Mesothelial cell of epicardium (in vitro differentiated cells): ENCODE measurements at places on chromosomes 12 and 14. TPM values are rescaled to one million over a fixed set of nuclear protein-coding genes. Genes with fewer than 3 reads are reported as not detected.
A peak's percentile ranks its signal among the peaks of the same experiment; 100 is the strongest.

DNA sequence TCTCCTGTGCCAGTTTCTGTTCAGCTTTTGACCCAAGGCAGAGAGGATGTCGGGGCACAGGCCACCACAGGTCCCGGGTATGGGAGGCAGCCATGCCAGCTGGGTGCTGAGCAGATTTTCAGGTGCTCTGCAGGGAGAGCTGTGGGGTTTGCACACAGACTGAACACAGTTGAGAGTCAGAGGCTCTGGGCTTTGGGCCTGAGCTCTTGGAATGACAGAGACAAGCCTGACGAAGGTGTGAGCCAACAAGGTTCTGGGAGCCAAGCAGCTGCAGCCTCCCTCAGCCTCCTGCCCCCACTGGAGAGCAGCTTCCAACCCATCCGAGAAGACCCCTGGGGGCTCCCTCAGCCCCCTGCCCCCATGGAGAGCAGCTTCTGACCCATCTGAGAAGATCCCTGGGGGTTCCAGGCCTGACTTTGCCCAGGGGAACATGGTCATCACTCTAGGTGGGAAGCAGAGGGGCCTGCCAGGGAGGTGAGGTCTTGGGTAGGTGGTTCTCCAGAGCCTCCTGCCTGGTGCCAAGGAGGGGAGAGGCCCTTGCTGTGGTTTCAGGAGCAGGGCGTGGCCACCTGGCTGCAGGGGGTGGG lies 13.8 kb downstream of the FBRSL1 start:
- no peak for DNase-seq

DNA sequence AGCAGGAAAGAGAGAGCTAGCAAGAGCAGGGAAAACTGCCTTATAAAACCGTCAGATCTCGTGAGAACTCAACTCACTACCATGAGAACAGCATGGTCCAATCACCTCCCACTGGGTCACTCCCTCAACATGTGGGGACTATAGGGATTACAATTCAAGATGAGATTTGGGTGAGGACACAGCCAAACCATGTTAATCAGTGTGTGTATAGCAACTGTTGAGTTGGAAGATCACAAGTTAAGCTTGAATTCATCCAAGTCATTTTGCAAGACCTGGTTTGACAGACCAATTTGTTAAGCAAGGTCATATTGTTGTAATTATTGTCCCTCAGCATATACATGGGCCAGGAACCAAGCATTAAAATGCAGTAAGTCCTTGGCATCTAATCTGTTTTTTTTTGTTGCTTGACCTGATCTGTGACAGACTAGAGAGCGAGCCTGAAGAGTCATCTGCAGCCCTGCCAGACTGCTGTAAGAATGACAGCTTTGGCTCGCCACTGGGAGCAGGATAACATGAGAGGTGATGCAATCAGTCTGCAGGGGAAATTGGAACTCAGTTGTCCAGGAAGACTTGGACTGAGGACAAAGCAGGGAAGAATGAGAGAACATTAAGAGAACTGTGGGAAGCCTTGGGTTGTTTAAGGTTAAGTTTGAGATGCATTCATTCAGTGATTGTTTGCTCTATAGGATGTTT lies 297.6 kb upstream of the SEL1L start:
- no peak for DNase-seq

- no peak for DNase-seq
Measured at GRCh38 chr12:47714826-47715386, 9.1 kb upstream of the RPAP3 start.

DNA sequence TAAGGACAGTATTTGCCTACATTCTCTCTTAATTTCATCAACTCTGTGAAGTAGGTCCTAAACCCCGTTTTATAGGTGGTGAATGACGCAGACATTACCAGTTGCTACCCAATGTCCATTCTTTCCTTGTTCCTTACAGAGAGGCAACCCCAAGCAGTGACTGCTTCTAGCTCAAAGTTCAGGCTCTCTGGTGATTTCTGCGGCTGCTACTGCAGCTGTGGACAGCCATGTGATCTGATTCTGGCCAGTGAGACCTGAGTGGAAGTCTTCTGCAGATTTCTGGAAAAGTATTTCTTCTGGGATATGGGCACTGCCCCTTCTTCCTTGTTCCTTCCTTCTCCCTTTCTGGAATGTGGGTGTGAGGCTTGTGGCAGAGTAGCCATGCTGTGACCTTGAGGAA lies 82.9 kb downstream of the ARF6 start:
- DNase-seq, result no peak

DNA sequence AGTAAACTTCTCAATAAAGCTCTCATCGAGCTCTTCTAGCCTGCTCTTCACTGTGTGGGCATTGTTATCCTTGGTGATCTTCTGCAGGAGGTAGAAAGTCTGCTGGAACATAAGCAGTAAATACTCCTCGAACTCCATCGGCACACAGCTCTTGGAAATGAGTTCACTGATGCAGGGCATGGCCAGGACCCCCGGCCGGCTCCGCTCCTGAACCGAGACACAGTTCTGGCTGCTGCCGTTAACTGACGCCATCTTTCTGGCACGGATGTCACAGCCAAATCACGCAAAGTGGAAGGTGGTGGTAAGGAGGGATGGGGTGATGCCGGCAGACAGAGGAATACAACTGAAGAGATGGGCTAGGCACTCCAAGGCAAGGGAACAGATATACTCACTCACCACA lies 23.7 kb upstream of the EDDM3A start:
- no peak for DNase-seq

DNA sequence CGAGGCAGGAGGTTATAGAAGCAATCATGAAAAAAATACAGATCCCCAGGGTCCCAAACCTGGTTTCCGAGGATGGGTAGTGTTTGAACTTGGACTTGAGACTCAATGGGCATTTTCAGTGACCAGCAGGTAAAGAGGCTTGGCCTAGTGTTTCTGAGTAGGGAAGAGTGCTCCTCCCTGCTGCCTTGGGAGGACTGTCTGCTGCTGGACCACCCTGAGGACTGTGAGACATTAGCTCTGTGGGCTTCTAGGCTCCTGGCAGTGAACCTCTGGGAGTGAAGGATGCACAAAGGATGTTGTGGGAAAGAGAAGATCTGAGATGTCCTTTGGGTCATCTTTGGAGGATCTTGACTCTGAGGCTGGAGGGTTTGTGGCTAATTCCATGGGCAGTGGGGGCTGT lies 30.5 kb downstream of the ANKRD9 start:
- no peak for DNase-seq

GRCh38 chr14:104226421-104227383 lies 88.3 kb downstream of the KIF26A start:
- DNase-seq, result no peak

GRCh38 chr12:101407049-101407435 lies 530 bp downstream of the ARL1 start:
- DNase-seq, result peak; percentile 19

DNA sequence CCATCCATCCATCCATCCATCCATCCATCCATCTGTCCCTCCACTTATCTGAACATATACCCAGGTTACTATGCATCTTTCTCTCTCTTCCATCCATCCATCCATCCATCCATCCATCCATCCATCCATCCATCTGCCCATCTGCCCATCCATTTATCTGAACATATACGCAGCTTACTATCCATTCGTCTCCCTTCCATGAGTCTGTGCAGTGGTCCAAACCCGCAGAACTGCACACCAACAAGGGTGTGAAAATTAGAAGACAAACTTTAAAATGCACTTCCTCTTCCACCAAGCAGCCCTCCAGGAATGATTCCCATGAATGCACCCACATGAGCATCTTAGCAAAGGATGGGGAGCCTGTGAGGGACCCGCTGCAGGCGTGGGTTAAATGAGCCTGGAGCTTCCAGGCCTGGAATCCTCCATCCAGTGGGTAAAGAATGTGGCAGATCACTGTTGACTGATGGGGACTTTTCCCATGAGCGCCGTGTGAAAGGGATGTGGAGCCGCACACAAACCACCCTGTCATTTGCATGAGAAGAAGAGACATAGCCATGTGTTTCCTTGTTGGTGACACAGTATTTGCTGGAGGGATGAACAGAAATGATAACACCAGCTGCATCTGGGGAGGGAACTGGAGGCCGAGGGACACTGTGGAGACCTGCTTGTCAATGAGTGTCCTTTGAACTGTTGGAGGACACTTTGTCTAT lies 376.6 kb downstream of the ADGRD1 start:
- no peak for DNase-seq

DNA sequence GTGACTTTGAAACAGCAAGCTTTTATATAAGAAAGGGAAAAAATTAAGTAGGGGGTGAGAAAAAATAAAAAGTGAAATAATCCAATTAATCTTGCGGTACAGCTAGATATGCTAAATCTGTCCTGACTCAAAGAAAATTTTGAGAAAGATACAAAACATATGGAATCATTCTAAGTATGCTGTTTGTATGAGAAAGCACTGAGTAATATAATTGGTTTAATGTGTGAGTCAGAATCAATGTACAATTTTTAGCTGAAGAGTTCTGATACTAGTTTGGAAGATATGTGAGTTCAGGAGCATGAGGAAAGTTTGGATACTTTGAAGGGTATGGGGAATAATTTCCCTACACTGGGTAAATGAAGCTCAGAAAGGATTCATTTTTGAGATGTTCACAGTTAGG lies 190.9 kb upstream of the RASSF8 start:
- no peak for DNase-seq

DNA sequence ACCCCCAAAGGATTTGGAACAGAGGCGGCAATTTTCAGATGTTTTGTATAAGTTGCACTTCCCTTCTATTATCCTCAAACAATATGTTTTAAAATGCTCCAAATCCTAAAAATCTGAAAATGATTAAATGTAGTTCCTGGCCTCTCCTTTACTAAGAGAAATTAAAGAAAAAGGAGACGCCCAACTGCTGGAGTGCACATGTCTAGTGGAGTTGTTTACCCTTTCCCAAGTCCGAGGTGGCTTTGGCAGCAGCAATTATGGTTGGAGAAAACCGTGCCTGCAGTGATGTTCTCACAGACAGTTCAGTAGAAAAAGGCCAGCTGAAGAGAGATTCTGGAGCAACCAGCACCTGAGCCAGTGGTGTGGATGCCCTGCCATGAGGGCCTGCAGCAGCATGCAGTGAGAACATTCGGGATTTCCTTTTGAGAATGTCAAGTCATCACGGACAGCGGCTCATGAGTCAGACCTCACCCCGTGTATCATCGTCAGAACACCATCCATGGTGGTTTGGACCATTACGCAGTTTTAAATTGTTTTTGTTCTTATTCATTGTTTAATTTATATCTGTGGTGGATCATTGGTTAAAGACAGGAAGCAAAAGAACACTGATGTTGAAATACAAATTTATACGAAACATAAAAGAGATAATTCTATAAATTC lies 179.0 kb upstream of the KRR1 start:
- no peak for DNase-seq

DNA sequence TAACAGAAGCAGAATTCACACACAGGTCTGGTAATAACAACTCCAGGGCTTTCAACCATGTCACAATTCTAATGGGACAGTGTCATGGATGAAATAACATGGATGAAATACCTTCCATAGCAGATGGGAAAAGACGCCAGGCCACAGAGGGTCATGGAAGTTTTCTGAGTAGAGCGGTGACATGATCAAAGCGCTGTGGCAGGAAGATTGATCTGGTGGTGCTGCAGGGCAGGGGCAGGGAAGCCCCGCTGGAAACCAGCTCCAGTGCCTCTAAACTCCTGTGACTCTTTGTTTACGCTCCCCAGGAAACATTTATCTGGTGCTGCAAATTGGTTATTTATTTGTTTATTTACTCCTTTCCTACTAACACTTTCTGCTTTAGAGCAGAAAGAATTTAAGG lies 108.3 kb upstream of the HMGA2 start:
- DNase-seq, result no peak

GRCh38 chr14:50924843-50925242 lies 19.4 kb downstream of the PYGL start:
- DNase-seq, result no peak

DNA sequence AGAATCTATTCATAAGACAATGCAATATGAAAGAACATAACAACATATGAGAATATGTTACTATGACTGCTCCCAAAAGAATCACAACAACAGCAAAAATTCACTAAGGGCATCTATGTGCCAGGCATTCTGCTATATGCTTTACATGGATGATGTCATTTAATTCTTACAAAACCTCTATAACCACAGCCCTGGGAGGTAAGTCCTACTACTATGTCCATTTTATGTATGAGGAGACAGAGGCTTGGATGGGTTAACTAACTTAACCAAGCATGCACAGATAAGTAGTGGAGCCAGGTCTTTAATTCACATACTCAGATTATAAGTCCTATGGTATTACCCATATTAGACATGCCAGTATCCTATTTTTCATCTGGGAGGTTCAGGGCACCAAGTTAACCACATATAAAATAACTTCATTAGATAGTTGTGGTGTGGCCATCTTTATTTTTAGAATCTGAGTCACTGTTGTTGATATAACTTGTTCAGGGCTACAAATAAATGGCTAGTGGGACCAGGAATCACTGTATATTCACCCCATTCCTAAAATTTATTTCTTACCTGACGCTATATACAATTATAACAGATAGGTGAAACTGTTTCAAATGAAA lies 33.2 kb upstream of the RAD51AP1 start:
- no peak for DNase-seq

DNA sequence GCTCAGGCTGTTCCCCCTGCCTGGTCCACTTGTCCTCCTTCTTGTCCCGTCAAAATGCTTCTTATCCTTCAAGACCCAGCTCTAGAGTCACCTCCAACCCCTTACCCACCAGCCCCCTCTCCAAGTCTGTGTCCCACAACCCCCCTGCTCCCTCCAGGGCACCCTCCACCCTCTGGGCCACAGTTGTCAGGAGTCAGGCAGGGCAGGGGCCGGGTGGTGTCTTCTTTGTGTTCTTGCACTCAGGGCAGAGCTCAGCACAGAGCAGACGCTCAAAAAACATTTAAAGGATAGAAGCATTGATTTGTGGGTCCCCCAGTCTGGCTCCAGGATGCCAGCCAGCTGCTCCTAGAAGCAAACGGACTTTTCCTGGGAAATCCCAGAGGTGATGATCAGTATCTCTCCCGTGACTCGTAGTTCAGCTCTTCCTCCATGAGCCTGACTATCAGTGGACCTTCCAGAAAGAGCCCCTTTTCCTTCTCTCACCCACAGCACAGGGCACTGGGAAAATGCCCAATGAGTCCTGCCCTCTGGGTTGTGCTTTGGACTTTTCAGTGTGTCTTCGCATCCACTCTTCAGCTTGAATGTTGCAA lies 17.2 kb upstream of the BDKRB1 start:
- no peak for DNase-seq

- DNase-seq, result no peak
Measured at GRCh38 chr14:69335371-69335771, 62.7 kb downstream of the ERH start.

PKP2 gene
- 65.3 to 69.5 TPM (median 67.3 TPM) in 3 replicates for total RNA-seq

MORN3 gene
- 0.69 to 1.2 TPM (median 0.99 TPM) in 3 replicates for total RNA-seq

NPAS3 gene
- total RNA-seq, result 5.2 to 6.9 TPM (median 6.4 TPM) in 3 replicates

SLC38A4 gene
- total RNA-seq, result 0.11 to 0.35 TPM (median 0.29 TPM) in 3 replicates

KRT4 gene
- total RNA-seq, result 1.00 to 1.4 TPM (median 1.3 TPM) in 3 replicates

MIP gene
- not detected in 3 replicates for total RNA-seq

ACRBP gene
- total RNA-seq, result 2.7 to 3.7 TPM (median 3.5 TPM) in 3 replicates

KCNH3 gene
- total RNA-seq, result 1.8 to 2.5 TPM (median 2.3 TPM) in 3 replicates

CPNE6 gene
- total RNA-seq, result not detected in 3 replicates

ADAM20 gene
- total RNA-seq, result 1.1 to 1.4 TPM (median 1.1 TPM) in 3 replicates

TMEM119 gene
- total RNA-seq, result 37.6 to 43.2 TPM (median 41.2 TPM) in 3 replicates

RIMKLB gene
- 121 to 124 TPM (median 123 TPM) in 3 replicates for total RNA-seq

CCDC177 gene
- total RNA-seq, result 0.24 to 0.34 TPM (median 0.34 TPM) in 3 replicates

GLIPR1L2 gene
- total RNA-seq, result 0.89 to 1.6 TPM (median 1.4 TPM) in 3 replicates
